ENCODE measurements at places on chromosomes 12 and 14.

- DNase-seq: no peak
Observed at GRCh38 chr12:86838711-86839110, 582.5 kb upstream of the MGAT4C start.

- DNase-seq: no peak
Observed at GRCh38 chr12:45010059-45010458, 40.8 kb downstream of the DBX2 start.

DNA sequence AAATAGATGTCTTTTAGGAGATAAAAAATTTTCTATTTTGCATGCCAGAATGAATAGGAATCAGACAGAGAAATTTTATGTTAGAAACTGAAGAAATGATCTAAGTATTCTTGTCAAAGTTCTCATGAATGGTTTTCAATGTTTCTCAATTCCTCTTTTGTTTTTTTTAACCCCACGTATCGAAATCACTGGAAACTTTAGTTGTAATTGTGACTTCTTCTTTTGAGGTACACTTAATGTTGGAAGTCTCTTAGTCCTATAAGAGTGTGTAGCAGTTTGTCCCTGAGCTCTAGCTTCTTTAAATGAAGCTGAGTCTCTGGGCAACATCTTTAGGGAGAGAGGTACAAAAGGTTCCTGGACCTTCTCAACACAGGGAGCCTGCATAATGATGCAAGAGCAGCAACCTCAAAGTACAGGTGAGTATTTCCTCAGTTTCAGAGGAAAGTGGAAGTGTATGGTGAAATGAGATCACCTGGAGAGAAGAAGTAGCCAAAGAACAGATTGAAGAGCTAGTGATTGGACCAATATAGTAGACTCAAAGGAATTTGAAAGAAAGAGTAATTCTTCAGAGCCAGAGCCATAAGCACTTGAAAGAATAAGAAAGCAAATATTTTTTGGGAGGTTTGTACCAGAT lies at the start of gene CLEC6A:
CLEC6A (plus strand) TSS at position 236 of the 634 bp plus-strand sequence; CDS start at position 386, 150 bp downstream.
- no peak for DNase-seq

GRCh38 chr12:124015494-124016461 lies 42.8 kb downstream of the ZNF664 start:
- DNase-seq: no peak

DNA sequence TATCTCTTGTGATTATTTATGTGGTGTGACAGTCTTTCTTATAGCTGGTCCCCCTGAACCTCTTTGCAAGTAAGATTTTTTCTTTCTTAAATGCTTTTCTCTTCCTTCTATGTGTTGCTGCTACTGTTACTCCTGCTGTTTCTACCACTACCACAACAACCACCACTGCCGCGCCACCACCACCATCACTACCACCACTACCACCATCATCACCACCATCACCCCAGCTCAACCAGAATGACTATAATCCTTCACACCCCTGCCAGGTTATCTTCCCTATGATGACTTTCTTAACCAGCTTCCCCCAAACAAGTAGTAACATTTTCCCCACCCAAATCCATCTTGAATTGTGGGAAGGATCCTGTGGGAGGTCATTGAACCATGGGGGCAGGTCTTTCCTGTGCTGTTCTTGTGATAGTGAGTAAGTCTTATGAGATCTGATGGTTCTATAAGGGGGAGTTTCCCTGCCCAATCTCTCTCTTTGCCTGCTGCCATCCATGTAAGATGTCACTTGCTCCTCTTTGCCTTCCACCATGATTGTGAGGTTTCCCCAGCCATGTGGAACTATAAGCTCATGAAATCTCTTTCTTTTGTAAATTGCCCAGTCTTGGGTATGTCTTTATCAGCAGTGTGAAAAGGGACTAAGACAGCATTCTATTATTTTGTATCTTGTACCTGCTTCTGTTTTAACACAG lies 52.2 kb downstream of the CHST11 start:
- no peak for DNase-seq

DNA sequence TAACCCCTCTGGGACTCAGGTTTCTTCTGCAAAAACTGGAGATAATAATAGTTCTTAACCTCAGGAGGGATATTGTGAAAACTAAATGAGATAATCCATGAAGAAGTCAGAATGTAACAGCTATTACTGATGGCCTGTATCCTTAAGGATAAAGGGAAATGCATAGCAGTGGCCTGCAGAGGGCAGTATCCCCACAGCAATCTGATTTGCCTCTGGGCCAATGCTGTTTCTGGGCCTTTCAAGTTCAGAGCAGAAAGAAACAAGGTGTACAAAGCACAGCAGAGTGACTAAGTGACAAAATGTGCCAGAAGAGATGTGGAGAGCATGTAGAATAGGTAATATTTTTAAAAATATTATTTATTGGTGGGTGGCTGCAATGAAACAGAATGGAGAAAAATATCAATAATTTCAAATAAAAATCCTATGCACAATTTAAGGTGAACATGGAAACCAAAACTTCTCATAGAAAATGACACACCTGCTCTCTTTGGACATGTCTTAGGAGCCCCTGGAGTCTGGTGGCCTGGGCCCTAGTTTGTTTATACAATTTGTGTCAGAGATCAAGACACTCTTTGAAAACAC lies 90.3 kb downstream of the C12orf75 start:
- DNase-seq: peak; percentile 29

DNA sequence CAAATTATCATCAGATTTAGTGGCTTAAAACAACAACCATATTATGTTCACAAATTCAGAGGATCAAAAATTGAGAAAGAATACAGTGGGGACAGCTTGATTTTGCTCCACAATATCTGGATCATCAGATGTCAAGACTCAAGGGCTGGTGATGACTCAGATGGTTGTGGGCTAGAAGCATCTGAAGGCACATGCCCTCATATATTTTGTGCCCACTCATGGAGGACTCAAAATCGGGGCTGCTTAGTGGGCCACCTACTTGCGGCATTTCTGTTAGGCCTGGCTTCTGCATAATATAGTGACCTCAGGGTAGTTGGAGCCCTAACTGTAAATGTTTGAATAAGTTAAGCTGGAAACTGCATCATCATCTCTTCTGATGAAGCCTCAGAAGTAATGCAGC lies 584.5 kb downstream of the SLC16A7 start:
- no peak for DNase-seq

GRCh38 chr12:8612629-8613028 lies at the start of gene AICDA:
AICDA (minus strand) TSS chr12:8612859; CDS start chr12:8612767, 92 bp downstream.
- no peak for DNase-seq

GRCh38 chr12:49259452-49259851 lies 5.4 kb upstream of the TUBA1C start:
- no peak for DNase-seq

DNA sequence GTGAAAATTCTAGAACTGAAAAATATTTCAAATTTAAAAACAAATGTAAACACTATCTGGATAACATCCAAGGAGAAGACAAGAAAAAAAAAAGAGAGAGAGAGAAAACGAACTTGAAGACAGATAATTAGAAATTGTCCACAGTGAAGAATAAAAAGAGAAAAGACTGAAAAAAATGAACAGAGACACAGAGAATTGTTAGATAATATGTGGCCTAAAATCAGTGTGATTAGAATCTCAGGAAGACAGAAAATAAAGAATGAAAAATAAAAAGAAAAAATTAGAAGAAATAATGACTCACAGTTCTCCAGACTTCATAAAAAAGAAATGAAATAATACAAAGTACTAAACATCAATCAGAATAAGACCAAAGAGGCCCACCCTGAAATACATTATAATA lies 1209.3 kb downstream of the FSCB start:
- no peak for DNase-seq

All from stimulated activated CD8-positive, alpha-beta memory T cell treated with anti-CD3 and anti-CD28 coated beads, Interleukin-15, amount 100 ng/mL, for 48 hours (primary cell).